Stimulated activated CD4-positive, alpha-beta T cell treated with anti-CD3 and anti-CD28 coated beads, Interleukin-12 subunit alpha, Interleukin-12 subunit beta, amount 100 ng/mL, for 24 hours (primary cell): ENCODE measurements at places on chromosomes 5 and 9.

- no peak for DNase-seq
Observed at GRCh38 chr9:130846487-130847305, 11.6 kb downstream of the ABL1 start.

DNA sequence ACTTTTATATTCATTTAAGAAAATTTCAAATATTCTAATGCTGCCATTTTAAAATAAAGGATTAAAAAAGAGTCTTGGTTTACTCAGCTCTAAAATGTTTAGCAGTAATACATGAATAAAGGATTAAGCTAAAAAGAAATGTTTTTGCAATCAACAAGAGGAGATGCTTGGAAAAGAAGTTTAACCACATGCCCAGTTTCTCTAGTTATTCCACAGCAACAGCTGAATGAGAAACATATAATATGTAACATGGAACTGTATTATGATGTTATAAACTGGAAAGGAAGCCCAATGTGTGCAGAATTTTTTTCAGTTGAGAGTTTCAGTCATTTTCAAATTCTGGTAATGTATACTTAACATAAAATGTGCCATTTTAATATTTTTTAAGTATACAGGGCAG, 76.5 kb upstream of the ALDH1A1 start:
- no peak for DNase-seq

GRCh38 chr9:125043631-125044030, 99.7 kb downstream of the SCAI start:
- no peak for DNase-seq

GRCh38 chr9:105507096-105507790, 50.7 kb upstream of the FKTN start:
- DNase-seq = no peak

- DNase-seq = no peak
Observed at GRCh38 chr9:33329117-33329563, 38.8 kb downstream of the NFX1 start.

DNA sequence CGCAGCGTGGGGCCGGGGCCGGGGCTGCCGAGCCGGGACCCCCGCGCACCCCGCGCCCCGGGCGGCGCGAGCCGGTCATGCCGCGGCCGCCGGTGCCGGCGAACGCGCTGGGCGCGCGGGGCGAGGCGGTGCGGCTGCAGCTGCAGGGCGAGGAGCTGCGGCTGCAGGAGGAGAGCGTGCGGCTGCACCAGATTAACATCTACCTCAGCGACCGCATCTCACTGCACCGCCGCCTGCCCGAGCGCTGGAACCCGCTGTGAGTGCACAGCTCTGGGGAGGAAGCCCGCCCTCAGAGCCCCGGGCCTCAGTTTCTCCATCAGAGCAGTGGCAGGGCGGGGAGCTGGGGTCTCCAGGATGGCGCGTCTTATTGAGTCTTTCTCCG, 335 bp downstream of the GALNT12 start:
- no peak for DNase-seq

- no peak for DNase-seq
Observed at GRCh38 chr5:154194345-154195329, 4.1 kb downstream of the GALNT10 start.

- no peak for DNase-seq
Observed at GRCh38 chr9:128706671-128707381, 4.5 kb downstream of the PKN3 start.

GRCh38 chr9:89409466-89409865, 88.4 kb downstream of the SEMA4D start:
- no peak for DNase-seq

DNA sequence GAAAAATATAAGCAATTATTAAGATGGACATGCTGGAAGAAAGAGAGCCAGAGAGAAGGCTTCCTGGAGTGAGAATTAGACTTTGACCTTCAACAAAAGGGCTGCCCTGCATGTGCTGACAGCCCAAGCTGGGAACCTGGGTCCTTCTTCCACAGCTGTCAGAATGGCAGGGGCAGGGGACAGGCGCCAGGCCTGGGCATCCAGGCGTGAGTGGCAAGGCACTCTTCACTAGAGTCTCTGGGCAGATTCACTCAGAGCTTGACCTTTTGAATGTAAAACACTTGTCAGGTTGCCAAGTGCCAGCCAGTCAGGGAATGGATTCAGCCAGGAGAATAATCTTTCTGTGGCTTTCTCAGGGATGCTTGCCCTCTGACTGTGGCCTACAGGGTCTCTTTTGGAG, 119.1 kb upstream of the CLINT1 start:
- DNase-seq = no peak

DNA sequence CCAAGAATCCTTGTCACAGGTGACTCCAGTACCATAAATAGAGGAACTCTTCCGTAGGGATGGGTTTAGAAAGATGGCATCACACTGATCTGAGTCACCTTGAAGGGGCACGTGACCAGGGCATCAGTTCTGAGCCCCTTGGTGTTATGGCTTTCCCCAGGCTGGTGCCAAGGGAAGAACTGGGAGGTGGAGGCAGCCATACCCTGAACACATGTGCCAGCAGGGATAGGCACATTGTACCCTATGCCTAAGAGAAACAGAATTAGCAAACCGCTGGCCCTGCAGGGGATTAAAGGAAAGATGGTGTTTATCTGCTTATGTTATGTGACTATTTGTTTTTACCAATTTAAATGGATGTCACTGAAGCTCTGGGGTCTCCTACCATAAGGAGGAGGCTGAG, 196.2 kb downstream of the RGS3 start:
- no peak for DNase-seq

- no peak for DNase-seq
Observed at GRCh38 chr5:10990634-10991033, 229.6 kb upstream of the DAP start.

DNA sequence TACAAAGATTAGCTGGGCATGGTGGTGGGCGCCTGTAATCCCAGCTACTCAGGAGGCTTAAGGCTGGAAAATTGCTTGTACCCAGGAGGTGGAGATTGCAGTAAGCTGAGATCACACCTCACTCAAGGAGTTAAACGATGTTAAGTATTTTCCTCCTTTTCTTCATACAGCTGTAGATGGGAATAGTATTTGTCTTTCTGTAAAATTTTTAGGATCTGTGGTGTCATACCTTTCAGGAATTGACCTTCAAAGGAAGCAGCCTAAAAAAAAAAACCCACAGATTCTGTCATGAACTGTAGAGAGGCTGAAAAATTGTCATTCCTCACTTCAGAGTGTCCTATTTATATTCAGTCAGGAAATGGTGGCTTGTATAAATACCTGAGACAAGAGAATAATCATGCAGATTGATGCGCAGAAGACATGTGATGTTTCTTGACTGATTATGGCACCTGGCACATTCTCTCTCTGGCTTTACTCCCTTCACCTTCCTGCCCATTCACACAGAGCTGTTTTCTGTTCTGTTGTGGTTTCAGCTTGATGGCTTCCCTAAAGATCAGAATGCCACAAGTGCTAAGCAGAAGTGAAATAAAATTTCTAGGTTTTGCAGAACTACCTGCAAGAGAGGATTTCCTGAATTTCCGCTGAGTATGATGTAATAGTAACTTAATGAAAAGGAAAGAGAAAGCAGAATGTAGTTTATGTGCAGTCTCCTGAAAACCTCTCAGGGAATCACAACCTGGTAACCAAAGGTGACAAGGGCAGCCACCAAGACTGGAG, 3.8 kb downstream of the IFNA1 start:
- no peak for DNase-seq

DNA sequence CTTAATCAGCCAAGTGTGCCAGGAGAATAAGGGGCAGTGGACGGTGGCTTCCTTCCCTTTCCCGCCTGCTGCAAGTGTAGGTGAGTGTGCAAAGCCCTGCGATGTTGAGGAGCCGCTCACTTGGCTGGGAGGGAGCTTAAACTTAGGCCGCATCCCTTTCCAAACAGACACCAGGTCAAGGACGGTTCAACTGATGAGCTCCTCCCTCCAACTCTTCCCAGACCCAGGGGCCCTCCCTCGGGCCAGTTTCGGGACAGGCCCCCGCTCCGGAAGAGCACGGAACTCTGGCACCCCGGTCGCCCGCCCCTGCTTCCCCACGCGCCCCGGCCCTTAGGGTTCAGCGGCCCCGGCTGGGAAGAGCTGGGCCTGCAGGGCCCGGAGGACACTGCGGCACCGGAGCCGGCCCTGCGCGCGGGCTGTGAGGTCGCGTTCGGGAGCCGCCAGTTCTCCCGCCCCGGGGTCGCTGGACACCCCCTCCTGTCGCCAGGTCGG, 481 bp downstream of the MRPL36 start:
- DNase-seq = no peak

GRCh38 chr5:6188344-6188743, 190.0 kb downstream of the MED10 start:
- DNase-seq = no peak

DNA sequence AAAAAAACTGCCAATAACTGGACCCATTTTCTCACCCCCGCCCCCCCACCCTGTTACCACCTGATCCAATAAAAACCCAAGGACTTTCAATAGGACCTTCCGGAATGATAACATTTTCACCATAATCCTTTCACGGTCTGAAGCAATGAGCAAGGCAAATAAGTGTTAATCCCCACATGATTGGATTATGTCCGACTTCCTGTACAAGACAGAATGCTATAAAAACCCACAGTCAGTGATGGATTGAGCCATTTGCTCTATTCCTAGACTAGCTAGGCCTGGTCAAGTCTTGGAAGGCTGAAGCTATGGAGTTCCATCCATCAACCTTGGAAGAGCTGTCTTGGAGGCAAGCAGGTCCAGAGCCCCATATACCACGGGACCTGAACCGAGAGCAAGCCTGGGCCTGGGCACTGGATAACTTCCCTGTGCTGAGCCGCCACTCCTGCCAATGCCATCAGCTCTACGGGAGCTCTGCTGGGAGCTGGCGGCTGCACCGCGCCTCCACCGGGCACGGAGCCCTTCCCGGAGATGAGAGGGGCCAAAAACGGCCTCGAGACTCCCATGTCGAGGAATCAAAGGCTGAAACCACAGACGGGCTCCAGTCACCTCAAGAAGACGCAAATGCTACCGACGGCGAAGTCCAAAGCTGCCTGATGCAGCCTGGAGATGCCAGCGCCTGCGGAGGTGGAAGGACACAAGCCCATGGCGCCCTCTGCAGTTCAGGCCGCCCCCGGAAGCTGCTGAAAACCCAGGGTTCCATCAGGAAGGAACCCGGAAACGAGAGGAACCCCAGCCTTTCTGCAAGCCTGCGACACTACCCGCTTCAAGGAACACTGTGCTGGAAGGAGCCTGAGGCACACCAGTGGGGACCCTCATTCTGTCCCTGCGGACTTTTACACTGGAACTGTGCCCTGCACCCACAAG, 69.2 kb downstream of the ANXA2R start:
- DNase-seq = no peak

DNA sequence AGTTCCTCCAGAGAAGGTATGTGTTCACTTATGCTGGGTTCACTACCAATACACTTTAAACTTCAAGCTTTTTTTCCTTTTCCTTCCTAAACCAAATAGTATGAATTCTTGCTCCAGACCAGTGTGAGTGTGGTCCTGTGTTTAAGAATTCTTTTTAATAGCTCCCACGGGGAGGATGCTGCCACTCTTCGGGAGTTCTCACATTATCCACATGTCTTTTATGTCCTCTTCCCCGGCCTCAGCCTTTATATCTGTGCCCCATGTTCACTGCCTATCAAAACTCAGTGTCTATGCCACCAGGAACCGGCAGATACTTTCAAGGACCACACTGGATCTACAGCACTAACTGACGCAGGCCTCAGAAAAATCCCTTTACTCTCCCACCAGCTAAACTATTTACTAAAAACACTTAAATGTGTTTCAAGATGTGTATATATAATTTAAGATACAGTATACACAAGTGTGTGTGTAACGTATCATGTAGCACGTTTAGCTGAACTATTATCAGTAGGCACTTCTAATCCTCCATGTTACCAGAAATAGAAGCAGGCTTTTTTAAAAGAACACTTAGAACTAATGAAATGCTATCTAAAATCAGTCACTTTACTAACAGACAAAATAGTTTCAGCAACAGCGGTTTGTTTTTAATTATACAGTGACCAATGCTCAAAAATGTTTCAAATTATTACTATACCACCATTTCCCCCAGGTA, 88.0 kb downstream of the PLPP1 start:
- DNase-seq = no peak

DNA sequence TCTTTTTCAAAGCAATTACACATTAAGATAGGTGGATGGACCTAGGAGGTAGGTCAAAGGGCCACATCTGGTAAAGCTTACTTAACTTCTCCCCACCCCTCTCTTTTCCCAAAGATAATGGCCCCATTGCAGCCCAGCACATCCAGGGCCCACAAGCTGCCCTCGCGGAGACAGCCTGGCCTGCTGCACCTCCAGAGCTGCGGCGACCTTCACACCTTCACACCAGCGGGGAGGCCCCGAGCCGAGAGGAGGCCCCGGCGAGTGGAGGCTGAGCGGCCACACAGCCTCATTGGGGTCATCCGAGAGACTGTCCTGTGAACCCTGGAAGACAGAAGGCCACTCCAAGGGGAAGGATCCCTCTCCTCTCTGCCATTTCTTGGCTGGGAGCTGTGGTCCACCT, 66.5 kb downstream of the ENTREP1 start:
- DNase-seq = no peak

DNA sequence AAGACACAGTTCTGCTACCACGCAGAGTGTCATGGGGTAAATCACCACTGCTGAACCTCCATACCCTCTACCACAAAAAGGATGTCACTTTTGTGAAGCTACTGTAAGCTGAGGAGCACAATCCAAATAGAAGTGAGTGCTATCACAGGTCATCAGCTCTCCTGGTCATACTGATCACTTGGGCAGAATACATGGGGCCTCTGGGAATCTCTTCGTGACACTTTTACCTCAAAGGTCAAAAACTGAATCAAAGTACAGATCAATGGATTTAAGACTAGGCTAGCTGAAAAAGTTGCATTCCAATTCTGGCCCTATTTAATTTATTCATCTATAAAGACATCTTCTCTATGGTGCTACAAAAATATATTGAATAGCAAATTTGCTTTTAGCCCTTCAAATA, 115.5 kb downstream of the MPDZ start:
- no peak for DNase-seq

DNA sequence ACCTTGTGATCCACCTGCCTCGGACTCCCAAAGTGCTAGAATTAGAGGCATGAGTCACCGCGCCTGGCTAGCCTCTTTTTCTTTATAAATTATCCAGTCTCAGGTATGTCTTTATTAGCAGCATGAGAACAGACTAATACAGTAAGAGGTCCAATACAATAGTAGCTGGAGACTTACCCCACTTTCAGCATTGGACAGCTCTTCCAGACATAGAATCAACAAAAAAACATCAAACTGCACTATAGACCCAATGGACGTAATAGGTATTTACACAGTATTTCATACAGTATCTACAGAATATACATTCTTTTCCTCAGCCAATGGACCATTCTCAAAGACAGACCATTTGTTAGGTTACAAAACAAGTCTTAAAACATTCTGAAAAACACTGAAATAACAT, 6.1 kb upstream of the RCL1 start:
- DNase-seq = no peak
